Effector memory CD4-positive, alpha-beta T cell (primary cell): ENCODE measurements at places on chromosomes 5 and 9.

DNA sequence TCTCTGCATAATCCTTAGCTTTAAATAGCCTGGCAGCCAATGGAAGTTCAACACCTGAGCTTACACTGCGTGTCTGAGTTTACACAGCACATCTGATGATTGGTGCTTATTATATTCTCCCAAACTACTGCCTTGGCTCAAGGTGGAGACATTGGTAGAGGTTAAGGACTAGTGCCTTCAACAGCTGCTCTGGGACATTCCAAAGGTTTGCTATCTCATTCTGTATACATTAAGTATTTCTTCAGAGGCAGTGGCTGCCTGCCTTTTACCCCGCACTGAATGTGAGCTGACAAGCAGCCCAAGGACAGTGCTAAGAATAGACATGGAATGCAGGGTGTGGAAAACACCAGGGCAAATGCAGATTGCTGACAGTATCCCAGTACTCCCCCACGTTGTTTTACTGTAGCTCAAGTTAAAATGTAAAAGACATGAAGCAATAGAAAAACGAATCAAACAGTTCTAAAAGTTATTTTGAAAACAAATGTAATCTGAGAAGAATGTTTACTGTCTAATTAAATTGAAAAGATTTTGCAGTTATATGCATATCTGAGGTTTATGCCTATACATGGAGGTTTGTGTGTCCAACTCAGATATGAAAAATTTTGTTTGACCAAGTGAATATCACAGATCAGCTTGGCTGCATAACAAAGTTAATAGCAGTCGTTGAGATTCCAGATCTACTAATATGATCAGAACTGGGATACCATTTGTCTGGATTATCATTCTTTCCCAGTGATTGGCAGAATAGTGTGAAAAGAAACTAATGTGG is 1.8 kb downstream of the HSPB3 start:
- no peaks in the 10 kb centered on the region for H3K4me1 ChIP-seq
- H3K27ac ChIP-seq, result no peak overlapping the region
- no peak for DNase-seq
- no peak overlapping the region for H3K4me3 ChIP-seq

DNA sequence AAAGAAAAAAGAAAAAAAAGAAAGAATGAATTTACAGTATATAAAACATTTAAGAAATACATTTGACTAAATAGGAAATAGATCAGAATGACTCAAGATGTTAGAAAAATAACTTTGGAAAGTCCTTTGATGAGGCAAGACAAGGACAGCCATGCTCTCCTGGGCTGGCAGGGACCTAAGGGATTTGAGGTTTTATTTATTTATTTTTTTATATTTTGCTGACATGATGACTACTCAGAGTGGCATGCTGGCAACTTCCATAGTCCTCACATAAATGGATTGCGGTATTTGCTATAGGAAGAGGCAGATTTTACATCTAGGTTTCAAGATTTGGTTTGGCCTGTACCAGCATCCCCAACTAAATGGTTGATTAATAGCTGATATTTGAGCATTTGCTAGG is 17.7 kb downstream of the SLC28A3 start:
- no peak for DNase-seq
- H3K4me3 ChIP-seq, result no peak overlapping the region
- no peaks in the 10 kb centered on the region for H3K36me3 ChIP-seq
- H3K4me1 ChIP-seq, result no peaks in the 10 kb centered on the region
- no peaks in the 10 kb centered on the region for H3K27me3 ChIP-seq
- H3K27ac ChIP-seq, result no peak overlapping the region

GRCh38 chr9:69898714-69899209 is 78.1 kb downstream of the CFAP95 start:
- no peak overlapping the region for H3K27ac ChIP-seq
- no peaks in the 10 kb centered on the region for H3K27me3 ChIP-seq
- H3K36me3 ChIP-seq, result no peaks in the 10 kb centered on the region

- no peaks in the 10 kb centered on the region for H3K36me3 ChIP-seq
- no peak for DNase-seq
- H3K4me3 ChIP-seq, result no peak overlapping the region
- H3K4me1 ChIP-seq, result no peaks in the 10 kb centered on the region
Observed at GRCh38 chr5:16713386-16713928, 96.7 kb upstream of the RETREG1 start.

DNA sequence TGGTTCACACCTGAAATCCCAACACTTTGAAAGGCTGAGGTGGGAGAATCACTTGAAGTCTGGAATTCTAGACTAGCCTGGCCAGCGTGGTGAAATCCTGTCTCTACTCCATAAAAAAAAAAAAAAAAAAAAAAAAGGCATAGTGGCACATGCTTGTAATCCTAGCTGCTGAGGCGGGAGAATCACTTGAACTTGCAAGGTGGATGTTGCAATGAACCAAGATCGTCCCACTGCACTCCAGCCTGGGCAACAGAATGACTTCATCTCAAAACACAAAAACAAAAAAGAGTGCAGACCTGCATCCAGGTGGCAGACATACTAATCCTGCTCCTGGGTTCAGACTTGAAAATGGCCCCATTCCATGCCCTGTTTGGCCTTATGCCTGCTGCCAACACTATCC is 21.8 kb upstream of the ADAMTS19 start:
- DNase-seq, result no peak
- H3K27me3 ChIP-seq, result no peaks in the 10 kb centered on the region
- H3K36me3 ChIP-seq, result no peaks in the 10 kb centered on the region
- H3K4me1 ChIP-seq, result no peaks in the 10 kb centered on the region
- no peak overlapping the region for H3K27ac ChIP-seq
- H3K4me3 ChIP-seq, result no peak overlapping the region

DNA sequence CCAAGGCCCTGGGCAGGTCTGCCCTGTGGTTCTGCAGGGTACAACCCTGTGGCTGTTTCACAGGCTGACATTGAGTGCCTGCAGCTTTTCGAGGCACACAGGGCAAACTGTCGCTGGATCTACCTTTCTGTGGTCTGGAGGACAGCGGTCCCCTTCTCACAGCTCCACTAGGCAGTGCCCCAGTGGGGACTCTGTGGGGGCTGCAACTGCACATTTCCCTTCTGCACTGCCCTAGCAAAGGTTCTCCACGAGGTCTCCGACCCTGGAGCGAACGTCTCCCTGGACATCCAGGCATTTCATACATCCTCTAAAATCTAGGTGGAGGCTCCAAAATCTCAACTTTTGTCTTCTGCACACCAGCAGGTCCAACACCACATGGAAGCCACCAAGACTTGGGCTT is 1645.2 kb upstream of the CDH6 start:
- H3K27ac ChIP-seq, result no peak overlapping the region
- H3K4me3 ChIP-seq, result no peak overlapping the region
- H3K36me3 ChIP-seq, result no peaks in the 10 kb centered on the region
- no peak for DNase-seq

DNA sequence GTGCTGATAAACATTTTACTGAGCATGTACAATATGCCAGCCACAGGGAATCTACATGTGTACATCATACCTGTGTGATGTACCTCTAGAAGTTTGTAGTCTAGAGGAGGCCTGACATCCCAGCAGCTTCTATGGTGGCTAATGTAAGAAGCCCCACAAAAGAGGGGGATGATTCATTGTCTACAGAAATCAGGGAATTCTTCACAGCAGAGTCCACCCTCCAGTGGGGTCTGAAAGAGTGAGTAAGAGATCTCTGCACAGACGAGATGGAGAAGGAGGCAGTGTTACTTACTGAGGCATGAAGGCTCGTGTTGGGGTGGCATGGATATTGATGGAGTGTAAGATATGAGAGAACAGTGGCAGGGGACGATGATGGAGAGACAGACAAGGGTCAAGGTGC is 103.0 kb downstream of the NTRK2 start:
- no peak for DNase-seq
- H3K36me3 ChIP-seq, result no peaks in the 10 kb centered on the region
- no peaks in the 10 kb centered on the region for H3K4me1 ChIP-seq
- no peak overlapping the region for H3K27ac ChIP-seq
- no peak overlapping the region for H3K4me3 ChIP-seq

DNA sequence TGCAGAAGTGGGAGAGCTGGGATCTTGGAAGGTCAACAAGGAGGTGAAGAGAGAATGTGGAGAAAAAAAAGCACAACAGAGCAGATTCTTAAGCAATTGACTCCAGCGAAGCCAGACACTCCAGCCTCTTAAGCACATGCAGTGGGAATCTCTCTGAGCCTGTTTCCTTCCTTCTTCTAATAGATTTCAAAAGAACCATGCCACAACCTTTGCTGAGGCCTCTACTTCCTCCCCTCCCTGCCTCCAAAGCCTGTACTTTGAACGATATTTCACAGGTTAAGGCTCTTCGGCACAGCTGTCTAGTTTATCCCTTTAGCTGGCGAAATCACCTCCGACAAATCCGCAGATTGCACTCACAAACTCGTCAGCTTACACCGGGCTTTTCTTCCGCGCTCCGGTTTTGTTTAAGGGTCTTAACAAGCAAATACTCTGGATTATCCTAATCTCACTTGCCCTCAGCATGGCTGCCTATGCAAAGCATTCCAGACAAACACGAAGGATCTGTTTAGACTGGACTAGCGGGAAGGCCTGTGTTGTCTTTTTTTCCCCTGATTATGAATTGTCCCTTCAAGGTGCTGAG is 211.6 kb upstream of the PANK3 start:
- H3K27ac ChIP-seq, result no peak overlapping the region
- no peaks in the 10 kb centered on the region for H3K4me1 ChIP-seq
- no peaks in the 10 kb centered on the region for H3K36me3 ChIP-seq
- no peaks in the 10 kb centered on the region for H3K27me3 ChIP-seq
- DNase-seq, result no peak

DNA sequence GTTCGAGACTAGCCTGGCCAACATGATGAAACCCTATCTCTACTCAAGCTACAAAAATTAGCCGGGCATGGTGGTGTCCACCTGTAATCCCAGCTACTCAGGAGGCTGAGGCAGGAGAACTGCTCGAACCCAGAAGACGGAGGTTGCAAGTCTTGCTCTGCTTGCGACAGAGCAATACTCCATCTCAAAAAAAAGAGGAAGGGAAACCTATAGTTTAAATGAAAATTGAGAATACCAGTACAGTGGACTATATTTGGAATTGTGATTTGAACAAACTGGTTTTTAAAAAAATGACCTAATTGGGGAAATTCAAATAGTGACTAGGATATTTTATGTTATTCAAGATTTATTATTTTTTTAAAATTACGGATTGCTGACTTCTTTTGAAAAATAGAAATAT is 33.2 kb downstream of the DIAPH1 start:
- no peaks in the 10 kb centered on the region for H3K27me3 ChIP-seq
- H3K4me1 ChIP-seq, result no peaks in the 10 kb centered on the region
- H3K4me3 ChIP-seq, result no peak overlapping the region
- peaks cover 65% of the 10 kb centered on the region for H3K36me3 ChIP-seq
- no peak for DNase-seq

DNA sequence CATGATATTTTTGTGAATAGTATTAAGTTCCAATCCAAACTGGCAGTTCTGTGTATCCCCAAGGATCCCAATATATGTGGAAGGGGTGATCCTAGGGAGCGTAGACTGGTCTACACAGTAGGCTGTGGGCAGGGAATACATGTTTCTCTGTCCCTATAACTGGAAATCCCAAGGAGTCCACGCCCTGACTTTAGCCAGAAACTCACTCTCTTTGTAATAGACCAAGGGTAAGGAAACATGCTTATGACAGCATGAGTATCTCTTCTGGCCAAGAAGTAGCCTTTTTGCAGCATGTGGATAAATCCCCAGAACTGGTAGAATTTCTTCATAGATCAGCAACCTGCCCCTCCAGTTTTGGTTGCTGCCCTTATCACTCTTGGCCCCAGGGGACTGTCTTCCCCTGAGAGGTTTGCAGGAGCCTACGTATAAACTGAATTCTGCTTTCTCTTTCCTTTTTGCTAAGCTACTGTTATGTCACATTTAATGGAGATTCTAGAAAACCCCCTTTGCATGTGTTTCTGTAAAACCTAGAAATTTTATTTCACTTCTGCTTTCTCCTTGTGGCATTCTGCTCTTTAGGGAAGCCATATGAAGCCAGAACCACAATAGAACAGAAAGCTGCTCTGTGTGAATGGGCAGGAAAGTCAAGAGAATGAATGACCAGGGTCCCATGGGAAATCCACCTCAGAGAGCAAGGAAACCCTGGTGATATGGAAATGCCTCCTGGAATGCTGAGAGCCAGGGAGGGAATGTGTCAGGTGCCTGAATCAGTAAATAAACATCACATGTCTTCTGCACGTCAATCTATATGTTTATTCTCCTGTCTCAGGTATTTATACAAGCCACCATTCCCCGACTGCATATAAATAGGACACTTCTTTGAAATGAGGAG is 3.5 kb downstream of the IFNA2 start:
- H3K36me3 ChIP-seq, result no peaks in the 10 kb centered on the region
- H3K4me1 ChIP-seq, result no peaks in the 10 kb centered on the region
- H3K27me3 ChIP-seq, result peaks cover 16% of the 10 kb centered on the region
- DNase-seq, result no peak

DNA sequence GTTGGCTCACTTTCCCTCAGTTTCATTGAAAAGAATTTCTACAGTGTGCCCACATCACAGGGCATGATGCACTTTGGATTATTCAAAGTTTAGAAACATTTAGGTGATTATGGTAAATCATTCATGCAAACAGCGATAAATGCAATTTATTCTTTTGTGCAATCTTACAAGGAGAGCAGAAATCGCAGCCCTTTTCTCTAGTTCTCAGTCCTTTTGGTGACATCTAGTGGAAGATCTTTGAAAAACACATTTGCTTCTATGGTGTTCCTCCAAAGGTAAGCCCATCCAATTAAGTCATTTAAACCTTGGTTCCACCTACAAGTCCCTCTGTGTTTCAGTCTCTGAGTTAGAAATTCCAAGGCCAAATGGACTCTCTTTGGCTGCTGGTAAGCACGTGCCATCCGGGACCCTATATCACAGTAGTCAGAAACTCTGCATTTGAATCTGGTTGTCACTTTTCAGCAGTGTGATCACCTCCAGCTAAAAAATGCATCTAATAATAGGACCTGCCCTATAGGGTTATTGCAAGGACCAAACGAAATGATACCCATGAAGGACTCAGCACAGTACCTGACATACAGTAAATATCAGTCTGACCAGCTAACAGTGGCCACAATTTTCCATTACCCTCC is 66.4 kb downstream of the MACROH2A1 start:
- no peak for DNase-seq
- no peak overlapping the region for H3K4me3 ChIP-seq
- H3K36me3 ChIP-seq, result peaks cover 31% of the 10 kb centered on the region
- H3K27ac ChIP-seq, result no peak overlapping the region
- no peaks in the 10 kb centered on the region for H3K4me1 ChIP-seq

DNA sequence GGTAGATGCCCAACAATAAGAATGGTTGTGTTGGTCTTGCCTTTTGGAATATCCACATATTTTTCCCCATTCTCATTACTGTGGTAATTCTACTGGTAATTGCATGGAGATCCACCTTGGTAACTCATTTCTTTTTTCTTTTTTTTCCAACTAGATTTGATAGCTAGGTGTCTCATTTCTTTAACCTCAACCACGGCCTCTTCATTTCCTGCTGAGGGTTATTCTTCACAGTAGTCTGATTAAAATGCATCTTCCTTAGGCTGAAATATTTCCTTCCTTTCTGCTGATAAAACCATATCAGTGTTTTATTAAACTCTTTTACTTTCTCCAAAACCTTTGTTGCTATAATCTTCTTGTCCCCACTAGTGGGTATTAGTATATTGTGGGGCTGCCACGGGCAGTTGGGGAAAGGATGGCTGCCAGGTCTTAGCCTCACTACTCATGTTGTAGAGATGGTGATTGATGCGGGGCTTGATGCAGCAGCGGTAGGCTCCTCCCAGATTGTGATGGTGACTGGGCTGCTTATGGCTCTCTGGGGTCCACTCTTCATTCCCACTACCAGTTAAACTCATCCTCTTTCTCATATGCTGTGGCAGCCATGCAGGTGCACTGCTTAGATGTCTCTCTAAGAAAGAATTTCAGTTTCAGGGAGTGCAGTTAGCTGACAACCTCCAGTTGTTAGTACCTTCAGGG is 35.9 kb downstream of the KIF2A start:
- no peaks in the 10 kb centered on the region for H3K27me3 ChIP-seq
- H3K27ac ChIP-seq, result peak overlapping the region; percentile 15
- no peaks in the 10 kb centered on the region for H3K36me3 ChIP-seq
- peaks cover 13% of the 10 kb centered on the region for H3K4me1 ChIP-seq
- DNase-seq, result no peak
- peak overlapping the region; percentile 8 for H3K4me3 ChIP-seq
